ENCODE measurements at places on chromosomes 12 and 14.

DNA sequence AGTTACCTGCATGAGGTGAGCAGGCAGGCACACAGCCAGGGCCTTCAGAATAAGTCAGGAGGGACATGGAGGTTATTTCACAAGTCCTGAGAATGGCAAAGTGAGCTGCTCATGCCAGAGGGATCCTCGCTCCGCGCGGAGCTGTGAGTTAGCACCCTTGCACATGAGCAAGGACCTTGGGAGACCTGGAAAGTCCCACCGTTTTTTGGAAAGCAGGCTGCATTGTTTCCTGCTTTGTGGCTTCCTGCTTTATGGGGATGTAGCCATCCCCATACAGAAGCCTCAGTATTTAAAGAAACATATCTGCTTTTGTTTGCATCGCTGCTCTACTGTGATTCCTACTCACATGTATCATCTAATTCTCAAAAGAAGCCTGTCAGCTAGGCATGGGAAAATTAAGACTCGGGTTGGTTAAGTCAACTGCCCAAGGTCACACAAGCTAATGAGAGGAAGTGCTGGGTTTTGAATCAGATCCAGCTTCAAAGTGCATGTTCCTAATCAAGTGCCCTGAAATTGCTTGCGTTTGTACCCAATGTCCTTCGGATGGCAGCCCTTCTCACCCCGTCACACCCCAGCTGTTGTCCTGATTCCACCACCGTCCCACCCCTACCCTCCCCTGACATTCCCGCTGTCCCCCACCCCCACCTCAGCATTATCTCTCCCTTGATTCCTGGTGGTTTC is 106.2 kb downstream of the CRACR2A start:
- no peak for DNase-seq

DNA sequence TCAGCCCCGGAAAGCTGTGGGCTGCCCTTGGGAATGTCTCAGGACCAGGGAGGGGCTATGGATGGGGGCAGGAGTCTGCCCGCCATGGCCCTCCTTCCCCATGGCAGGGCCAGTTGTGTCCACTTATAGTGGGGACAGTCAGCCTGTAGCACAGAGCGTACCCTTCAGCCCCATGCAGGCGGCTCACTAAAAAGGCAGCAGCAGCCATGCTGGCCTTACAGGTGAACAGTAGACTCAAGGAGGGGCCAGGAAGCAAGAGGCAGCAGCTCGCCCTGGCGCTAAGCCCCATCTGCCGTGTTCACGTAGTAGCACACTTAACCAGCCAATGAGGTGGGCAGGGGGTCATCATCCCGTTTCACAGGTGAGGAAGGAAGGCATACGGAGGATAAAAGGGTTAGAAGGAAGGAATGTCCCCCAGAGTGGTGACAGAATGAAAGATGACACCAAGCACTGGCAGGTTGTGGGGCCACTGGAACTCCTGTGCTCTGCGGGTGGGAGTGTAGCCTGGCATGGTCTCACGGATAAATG is 52.7 kb downstream of the FAM222A start:
- DNase-seq = no peak

DNA sequence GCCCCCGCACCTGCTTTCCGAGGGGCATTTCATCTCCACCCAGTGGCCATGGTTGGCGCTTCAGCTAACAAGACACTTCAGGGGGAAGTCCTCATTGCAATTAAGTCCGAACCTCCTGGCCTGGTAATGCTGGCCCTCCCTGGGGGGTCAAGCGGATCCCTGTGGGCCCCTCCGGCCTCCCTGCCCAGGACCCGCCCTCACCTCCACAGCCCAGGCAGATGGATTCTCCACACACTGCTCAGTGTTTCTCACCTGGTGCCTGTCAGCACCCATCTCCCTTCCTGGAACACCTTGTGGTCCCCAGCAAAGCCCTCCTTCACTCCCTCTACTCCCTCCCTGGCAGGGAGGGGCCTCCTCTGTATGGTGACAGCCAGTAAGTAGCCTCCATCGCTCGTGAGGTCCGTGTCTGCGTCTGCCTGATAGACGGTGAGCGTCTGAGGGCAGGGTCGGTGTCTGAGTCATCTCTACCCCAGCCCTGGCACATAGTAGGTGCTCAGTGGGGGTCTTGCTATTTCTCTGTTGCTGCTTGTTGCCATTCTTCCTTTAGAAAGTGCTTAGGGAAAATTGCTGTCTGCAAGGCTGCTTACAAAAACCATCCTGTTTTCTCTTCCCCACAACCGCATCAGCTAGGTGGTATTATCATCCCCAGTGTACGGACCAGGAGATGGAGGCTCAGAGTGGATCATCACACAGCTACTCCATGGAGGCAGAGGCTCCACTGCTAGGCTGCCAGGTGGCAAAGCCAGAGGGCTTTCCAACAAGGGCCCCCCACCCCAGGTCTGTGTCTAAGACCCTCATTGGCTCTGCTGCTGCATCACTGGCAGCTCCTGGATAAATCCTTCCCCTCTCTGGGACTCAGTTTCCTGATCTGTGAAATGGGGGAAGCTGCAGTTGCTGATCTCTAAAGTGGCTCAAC is 39.7 kb upstream of the EML1 start:
- DNase-seq = no peak

- DNase-seq = no peak
These were observed 33.9 kb downstream of the MIA2 start for GRCh38 chr14:39267608-39268005.

DNA sequence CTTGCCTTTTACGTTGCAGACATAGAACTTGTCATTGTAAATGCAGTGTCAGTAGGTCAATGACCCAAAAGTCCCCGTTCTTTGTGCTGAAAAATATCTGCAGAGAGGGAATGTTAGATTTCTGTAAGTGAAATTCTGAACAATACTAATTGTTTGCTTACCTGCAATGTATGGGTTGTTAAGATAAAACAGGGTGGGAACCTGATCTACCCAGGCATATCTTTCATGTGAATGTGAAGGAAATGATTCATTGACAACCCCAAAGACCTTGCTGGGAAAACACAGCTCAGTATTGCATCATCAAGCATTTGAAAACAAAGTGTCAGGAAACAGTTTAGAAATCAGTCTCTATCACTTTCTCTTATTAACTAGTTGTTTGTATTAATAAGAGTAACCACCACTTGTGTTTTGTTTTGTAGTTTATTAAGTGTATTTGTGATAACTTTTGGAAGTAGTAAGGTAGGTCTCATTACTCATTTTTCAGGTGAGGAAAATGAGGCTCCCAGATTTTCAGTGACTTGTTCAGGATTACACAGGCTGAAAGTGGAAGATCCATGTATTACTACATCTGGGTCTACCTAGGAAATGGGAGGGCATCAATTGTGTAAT is 57.9 kb upstream of the SLC38A2 start:
- DNase-seq = no peak

GRCh38 chr14:92684801-92685560 is 63.4 kb downstream of the LGMN start:
- no peak for DNase-seq

GRCh38 chr14:29853272-29853671 is 74.4 kb downstream of the PRKD1 start:
- DNase-seq = no peak

- DNase-seq = no peak
These were observed 1.5 kb downstream of the SERPINA6 start for GRCh38 chr14:94321421-94322271.

DNA sequence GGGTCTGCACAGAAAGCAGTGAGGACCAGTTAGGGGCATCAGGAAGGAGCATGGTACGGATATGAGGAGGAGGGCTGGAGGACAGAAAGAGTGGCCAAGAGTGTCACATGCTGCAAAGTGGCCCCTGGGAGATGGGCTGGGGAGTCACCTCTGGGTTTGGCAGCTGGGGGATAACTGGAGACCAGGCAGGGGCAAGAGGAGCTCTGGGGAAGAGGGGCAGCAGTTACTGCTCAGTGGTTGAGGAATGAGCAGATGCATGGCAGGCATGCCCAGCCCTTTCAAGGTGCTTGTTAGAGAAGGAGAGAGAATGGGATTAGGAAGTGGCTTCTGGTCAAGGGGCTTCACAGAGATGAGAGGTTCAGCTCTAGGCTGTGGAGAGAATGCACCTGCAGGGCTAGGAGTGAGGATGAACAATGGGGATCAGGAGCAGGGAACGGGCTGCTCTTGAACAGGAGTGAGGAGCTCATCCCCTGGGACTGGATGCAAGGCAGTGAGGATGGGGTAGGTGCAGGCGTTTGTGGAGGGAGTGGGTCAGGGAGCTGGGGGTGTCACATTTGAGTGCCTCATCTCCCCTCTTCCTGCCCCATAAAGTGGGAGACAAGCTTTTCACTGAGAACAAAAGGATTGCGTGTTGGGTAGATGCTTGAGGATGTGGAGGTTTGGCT is 127.5 kb downstream of the PAPOLA start:
- no peak for DNase-seq

- DNase-seq = no peak
These were observed 92.3 kb upstream of the SCAF11 start for GRCh38 chr12:46082490-46083200.

GRCh38 chr12:501722-502447 is 42.1 kb downstream of the B4GALNT3 start:
- no peak for DNase-seq

GRCh38 chr14:96065661-96066459 is 26.7 kb downstream of the C14orf132 start:
- DNase-seq = no peak

GRCh38 chr12:100499416-100499815 is 25.8 kb downstream of the NR1H4 start:
- DNase-seq = no peak

DNA sequence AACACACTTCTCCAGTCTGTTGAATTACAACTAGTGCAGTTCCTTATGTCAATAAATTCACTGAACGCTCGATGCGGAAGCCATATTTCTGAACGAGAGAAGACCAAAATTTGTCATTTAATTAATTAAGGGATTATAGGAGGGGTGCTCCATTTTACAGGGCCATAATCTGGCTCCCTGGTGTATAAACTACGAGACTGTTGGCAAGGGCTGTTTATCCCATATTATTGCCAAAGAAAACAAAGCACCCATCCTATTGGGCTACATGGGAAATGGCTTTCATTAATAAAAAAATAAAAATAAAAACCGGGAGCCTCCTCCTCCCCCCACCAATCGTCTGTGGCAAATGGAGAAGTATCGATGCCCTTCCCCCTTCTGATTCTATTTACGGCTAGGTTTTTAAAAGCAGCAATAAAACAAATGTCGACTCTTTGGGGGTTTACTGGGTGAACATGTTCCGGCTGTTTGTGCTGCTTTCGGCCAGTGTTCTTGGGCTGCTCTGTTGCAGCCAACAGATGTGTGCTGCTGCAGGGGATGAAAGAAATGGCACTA is 24.8 kb downstream of the ATF7 start:
- DNase-seq = no peak

DNA sequence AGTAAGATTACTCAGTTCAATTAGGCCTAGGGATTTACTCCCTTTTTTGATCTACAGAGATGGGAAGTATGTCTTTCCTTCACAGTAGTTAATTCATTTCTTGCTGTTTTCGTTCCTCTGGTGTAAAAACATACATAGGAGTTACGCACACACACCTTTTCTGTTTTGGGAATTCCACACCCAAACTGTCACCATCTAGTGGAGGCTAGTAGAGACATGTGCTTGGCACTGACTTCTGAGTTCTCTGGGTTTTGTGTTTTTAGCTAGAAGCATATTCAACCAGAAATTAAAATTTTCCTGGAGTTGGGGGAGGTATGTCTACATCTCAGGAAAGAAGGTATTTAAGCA is 1.4 kb downstream of the SUSD6 start:
- no peak for DNase-seq

DNA sequence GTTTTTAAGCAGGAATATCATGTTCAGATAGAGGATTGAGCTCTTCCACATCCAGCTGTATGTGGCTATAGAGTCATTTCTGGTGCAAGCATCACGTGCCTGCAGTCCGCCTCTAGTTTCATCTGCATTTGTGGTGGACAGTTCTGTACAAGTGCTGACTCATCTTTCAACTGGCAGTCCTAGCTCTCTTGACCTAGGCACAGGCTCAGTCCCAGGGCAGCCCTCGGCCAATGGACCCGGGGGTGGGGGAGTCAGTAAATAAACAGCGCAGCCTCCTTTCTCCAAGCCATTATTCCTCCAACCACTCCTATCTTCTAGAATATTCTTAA is 41.8 kb upstream of the FRMD6 start:
- no peak for DNase-seq

DNA sequence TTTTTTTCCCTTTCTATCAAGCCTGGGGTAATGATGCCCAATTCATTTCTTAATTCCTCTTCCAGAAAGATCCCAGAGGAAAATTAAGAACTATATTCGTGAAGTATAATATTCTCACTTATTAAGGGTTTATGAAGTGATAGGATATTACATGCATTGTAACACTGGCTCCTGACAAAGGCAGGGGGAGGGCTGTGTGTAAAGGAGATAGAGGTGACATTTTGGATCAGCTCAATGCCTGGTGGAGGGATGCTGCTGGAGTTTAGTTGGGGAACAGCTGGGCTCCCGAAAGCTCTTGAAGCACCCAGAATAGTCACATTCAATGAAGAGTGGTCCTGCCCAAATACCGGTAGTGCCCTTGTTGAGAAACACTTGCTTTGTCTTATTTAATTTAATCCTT is 774 bp downstream of the SERPINA11 start:
- DNase-seq = no peak

GRCh38 chr14:68401855-68402254 is 391.0 kb downstream of the ZFP36L1 start:
- no peak for DNase-seq

GRCh38 chr12:103930787-103931735 is 851 bp downstream of the HSP90B1 start:
- no peak for DNase-seq

DNA sequence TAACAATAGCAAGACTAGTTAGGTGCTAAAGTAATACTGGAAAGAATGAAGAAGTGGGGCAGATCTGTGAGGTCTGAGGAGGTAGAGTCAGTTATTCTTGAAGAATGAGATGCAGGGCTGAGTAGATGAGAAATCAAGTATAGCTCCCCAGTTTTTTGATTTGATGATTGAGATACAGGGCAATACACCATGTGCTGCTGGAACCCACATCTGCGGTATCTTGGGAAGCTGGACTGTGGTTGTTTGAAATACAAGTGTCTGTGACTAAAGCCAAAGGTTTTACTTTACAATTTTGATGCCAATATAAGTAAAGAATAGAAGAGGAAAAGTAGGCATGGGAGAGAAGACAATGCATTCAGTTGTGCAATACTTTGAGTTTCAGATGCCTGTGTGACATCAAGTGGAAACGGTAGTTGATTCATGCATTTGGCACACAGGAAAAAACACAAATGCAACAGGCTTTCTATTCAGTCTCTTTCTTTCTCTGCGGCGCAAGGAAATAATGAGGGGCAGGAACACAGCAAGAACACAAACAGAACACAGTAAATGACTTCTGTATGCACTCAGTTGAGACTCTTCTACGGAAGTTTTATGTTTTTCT is 190.2 kb upstream of the SLC38A2 start:
- no peak for DNase-seq
